Right lobe of liver (tissue), 6 donors: ENCODE measurements at places on chromosomes 5 and 9.
A peak's percentile ranks its signal among the peaks of the same experiment; 100 is the strongest.

DNA sequence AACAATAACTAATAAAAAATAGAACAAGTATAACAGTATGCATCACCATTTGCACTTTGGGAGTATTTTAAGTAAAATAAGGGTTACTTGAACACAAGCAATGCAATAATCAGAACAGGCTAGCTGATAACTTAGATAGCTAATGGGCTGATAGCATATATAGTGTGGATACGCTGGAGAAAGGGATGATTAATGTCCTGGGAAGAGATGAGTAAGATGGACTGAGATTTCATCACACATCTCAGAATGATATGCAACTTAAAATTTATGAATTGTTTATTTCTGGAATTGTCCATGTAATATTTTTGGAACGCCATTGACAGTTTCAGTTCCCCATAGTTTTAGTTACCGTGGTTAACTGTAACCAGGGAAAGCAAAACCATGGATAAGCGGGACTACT lies 173.6 kb downstream of the ISL1 start:
- DNase-seq, result no peak

- DNase-seq, result no peak
Measured at GRCh38 chr9:128828719-128829452, 708 bp downstream of the SPOUT1 start.

- DNase-seq, result peak; percentile 23
Measured at GRCh38 chr5:139898981-139899380, 103.4 kb downstream of the PSD2 start.

DNA sequence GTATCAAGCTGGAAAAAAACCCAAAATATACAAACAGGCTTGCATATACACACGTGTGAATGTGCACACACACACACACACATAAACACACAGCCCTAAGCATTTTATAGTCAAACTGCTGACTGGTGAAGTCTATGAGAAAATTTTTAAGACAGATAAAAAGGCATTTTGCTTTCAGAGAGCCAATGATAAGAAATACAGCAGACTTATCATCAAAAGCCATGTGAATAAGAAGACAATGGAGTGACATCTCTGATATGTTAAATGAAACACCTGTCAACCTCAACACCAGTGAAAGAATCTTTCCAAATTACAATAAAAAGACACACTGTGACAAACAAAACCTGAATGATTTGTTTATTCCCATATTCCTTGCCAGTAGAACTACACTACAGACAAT lies 233.3 kb downstream of the CDH9 start:
- DNase-seq, result no peak

DNA sequence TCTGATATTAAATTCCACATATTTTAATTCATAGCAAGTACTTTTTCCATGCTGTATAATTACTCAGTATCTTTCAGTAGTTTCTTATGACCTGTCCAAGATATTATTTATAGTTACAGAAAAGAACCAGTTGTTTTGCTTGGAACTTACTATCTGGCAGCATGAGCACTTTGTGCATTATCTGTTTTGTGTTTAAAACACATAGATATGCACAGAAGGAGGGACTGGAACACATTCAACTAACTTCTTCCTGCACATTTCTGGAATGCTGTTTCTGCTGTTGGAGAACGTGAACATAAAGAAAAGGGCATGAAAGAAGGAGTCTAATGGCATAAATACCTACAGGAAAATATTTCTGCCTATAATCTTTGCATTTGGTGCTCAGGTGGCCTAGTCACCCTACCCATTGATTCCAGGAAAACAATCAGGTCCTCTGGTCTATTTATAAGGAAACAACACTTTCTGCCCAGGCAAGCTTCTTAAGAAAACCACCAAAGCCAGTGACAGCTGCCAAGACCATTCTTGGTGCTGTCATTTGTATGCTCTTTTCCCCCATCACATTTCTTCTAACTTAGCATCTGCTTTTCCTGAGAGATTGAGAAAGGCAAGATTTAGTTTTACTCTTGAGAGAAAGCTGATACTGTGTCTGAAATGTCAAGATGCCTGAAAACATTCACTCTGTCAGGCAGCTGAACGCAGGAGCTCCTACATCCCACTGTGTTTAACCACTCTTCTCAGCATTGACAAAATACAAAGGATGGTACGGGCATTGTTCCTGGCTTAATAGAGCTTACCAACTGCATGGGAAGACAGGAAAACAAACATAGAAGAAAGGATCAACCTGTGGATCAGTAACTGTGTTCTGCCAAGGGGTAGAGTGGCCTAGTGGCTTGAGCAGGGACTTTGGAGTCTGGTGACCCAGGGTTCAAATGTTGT lies 40.3 kb downstream of the RAB3C start:
- DNase-seq, result no peak

DNA sequence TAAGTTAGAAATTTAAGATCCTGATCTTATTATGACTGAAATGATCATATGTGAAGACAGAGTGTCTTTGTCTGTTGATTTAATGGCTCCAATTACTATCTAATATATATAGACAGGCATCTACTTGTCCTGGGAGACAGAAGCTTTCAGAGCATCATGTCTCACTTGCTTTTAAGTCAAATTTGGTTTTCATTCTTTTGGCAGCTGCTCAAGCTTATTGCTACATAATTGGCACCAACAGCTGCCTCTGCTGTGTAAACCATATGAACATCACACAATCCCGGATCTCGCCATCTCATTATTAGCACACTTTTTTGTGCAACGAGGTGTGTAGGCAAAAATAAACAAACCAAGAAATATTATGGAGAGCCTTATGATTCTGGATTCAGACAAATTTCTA lies 1717.9 kb downstream of the EFNA5 start:
- DNase-seq, result no peak

DNA sequence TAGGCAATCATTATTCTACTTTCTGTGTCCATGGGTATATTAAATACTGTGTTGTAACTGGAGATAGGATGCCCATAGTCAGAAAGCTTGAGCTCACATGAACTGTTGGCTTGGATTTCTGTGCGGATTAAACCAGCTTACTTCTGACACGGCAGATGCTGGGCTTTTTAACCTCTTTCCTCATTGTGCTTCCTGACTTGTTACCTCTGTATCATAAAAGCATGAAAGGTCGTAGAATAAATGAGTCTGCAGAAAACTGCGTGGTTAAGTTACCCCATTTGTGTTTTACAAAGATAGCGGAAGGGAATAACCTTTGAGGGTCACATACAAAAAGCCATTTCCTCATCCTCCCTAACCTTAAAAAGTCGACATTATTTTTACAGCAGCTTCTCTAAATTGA lies 199.5 kb upstream of the DMRT1 start:
- DNase-seq, result no peak

DNA sequence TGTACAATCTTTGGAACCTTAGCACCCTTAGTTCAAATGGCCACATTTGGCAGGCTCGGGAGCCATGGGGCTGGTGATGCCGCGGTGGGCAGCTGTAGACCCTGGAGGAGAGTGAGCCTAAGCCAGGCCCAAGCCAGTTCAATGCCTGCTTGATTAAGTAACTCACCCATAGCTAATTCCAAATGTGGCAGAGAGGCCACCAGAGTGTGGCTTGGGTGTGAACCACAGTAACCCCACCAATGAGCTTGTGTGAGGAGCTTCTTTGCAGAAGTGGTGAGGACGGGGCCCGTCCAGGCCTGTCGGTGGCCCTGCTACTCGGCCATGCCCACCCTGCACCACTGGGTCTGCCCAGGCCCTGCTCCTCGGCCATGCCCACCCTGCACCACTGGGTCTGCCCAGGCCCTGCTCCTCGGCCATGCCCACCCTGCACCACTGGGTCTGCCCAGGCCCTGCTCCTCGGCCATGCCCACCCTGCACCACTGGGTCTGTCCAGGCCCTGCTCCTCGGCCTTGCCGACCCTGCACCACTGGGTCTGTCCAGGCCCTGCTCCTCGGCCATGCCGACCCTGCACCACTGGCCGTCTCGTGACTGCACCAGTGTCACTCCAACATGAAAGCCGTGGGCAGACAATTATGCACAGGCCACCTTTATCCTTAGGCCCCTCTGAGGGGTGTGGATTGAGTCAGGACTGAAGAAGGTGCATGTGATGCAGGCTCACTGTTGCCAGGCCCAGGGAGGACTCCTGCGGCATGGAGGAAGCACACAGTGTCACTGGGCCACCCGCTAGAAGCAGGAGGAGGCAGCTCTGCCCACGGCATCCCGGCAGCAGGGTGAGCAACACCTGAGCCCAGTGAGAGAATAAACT lies 75.4 kb downstream of the MRPL36 start:
- no peak for DNase-seq

DNA sequence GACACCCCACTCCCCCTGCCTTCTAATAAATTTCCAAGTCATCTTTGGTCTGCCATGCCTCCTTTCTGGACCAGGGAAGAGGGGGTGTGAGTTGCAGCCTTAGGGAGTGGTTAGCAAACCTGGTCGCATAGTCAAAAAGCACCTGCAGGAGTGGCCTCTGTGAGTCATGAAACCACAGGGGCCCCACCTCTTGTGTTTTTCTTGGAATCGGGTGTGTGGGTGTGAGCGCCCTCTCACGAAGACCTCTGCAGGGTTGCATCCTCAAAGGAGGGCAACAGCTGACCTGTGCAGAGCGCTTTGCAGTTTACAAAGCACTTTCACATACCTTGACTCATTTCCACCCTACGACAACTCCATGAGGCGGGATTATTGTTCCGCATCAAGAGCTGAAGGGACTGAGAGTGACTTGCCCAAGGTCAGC lies 36.8 kb upstream of the TEX48 start:
- DNase-seq, result no peak

- no peak for DNase-seq
Measured at GRCh38 chr9:105043370-105043936, 115.5 kb upstream of the ABCA1 start.

DNA sequence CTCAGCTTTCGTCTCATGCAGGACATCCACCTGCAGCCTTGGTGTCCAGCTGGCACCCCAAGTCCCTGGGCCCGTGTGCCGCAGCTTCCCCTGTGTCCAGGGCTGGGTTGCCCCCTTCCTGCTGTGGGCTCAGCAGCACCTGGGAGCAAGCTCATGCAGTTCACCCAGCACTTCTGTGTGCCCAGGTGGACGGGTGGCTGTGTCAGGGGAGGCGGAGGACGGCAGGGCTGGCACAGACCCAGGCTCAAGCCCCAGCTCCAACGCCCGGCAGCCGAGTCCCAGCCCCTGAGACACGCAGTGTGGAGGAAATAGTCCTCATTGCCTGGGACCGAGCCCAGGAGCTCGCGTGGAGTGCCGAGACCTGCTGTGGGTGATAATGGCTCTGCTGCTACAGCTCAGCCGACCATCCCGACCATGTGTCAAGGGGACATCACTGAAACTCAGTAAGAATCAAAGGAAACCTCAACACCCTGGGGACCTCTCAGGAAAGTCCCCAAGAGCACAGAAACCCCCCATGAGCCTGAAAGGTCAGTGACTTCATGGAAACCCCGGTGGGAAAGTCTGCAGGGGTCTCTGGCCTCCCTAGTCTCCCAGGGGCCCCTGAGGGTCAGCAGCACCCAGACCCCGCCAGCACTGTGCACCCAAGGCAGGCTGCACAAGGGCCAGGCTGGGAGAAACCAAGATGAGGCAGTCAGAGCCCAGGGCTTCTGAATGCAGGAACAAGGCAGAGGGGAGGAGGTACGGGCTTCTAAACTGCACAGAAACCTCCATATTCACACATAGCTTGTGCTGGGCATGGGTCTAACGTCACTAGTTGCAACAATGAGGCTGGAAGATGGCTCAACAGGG lies 38.8 kb downstream of the LPCAT1 start:
- DNase-seq, result no peak

- no peak for DNase-seq
Measured at GRCh38 chr9:135701067-135701958, 672 bp upstream of the KCNT1 start.

GRCh38 chr5:136332223-136333015 lies 32.9 kb downstream of the TRPC7 start:
- no peak for DNase-seq

DNA sequence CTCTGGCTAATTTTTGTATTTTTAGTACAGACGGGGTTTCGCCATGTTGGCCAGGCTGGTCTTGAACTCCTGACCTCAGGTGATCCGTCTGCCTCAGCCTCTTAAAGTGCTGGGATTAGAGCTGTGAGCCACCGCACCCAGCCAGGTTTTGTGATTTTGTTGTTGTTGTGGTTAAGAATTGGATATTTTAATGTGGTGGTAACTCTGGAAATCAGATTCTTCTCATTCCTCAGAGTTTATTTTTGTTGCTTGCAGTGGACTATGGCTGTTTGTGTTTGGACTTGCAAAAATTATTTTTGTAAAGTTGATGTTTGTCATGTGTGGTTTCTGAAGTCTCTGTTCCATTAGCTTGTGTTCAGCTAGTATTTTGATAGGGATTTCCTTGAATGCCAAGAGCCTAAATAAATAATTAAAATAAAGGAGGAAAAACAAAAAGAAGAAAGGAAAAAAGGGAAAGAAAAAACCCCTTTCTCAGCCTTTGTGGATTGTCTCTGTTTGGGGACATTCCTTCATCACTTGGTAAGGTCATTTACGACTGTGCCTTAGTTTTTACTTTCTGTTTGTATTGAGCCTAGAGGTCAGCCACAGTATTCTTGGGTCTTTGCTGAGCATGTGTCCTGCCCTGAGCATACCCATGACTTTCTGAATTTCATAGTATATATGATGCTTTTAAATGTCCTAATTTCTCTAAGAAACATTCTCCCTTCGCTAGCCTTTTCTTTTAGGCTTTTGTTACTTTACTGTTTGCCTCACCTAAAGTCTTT lies 37.3 kb downstream of the PBX3 start:
- no peak for DNase-seq

DNA sequence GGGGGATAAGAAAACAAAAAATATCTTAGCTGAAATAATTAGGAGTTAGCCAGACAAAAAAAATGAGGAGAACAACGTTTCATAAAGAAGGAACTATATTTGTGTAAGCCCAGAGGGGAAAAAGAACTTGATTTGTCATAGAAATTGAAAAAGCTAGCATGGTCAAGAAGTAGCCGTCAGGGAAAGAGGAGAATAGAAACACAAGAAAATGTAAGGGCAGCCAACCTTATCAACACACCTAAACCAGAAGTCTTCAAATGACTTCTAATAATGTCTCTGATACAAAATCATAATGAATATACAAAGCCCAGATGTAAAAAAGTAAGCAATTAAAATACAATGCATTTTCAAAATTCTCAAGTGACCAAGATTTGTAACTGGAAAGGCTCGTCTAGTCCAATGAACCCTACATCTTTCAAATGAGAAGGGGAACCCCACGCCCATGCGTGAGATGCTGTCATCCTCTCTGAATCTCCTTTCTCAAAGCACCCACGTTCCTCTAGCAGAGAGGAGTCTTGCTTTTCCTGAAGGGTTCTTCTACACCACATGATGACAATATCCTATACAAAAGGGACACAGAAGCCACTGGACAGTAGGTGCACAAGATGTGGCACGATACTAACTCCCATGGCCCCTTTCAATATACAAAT lies 103.7 kb downstream of the ARL15 start:
- no peak for DNase-seq
